NCI-H1694 treated with DMSO at 0.1 percent for 48 hours (cell line): ENCODE measurements at places on chromosomes 4 and X.

GRCh38 chr4:133620555-133620954 lies 471.5 kb downstream of the PCDH10 start:
- no peak for DNase-seq

- DNase-seq: no peak
Measured at GRCh38 chrX:27276751-27277150, 186.4 kb downstream of the PPP4R3C start.

- DNase-seq: no peak
Measured at GRCh38 chrX:54292755-54293154, 65.1 kb downstream of the WNK3 start.

- no peak for DNase-seq
Measured at GRCh38 chr4:133865612-133866327, 335.8 kb downstream of the PABPC4L start.

- no peak for DNase-seq
Measured at GRCh38 chr4:145736241-145736831, 56.4 kb downstream of the C4orf51 start.

GRCh38 chr4:2809610-2810180 lies 16.8 kb downstream of the SH3BP2 start:
- DNase-seq: no peak

DNA sequence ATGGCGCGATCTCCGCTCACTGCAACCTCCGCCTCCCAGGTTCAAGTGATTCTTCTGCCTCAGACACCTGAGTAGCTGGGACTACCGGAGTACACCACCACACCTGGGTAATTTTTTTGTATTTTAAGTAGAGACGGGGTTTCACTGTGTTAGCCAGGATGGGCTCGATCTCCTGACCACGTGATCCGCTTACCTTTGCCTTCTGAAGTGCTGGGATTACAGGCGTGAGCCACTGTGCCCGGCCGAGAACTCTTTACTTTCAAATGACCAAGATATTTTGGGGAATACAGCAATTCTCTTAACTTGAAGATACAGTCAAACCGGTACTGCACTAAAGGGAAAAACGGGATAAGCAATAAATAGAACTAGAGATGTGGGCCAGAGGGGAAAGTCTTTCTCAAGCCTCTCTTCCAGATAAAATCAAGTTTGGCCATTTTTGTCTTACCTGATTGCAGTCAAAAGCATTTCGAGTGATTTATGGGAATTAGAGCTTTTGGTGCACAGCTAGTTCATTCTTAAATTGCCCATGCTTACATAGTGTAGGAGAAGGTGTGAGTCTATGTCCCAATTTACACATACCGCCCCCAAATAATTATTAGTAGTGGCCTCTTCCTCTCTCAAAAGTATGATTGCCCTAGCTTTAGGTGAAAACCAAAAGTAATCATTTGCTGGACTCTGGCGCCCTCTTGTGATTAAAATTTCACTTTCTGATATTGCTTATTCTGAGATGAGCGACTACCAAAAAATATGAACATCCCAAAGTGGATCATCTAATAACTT lies 53.2 kb upstream of the ABCG2 start:
- peak; percentile 30 for DNase-seq
